Naive B cell (primary cell): ENCODE measurements at places on chromosomes 1 and 21.

DNA sequence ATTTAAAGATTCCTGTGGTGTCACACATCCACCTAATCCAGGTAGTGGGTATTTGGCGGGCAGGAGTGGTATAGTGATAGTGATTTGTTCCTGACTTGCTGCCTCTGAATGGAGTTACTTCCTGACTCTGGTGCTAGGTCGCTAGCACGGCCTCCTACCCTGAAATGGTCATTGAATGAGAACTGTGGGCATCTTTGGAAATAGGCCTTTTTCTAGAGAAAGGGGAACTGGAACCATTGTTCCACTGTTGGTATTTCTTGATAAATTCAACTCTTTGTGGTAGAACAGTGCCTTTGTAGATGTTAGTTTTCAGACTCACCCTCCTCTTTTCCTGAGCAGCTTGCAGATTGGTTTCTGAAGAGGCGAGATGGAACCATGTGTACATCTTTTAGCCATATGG, 1.5 kb downstream of the QSOX1 start:
- H3K36me3 ChIP-seq = peaks cover 4% of the 10 kb centered on the region
- H3K27ac ChIP-seq = peak overlapping the region; percentile 31
- peak overlapping the region; percentile 83 for H3K4me3 ChIP-seq
- H3K27me3 ChIP-seq = no peaks in the 10 kb centered on the region

- H3K36me3 ChIP-seq = no peaks in the 10 kb centered on the region
- peaks cover 91% of the 10 kb centered on the region for H3K4me1 ChIP-seq
- DNase-seq = no peak
- H3K27me3 ChIP-seq = no peaks in the 10 kb centered on the region
- H3K4me3 ChIP-seq = no peak overlapping the region
Measured at GRCh38 chr1:19441048-19441780, 44.1 kb downstream of the CAPZB start.

GRCh38 chr1:42312576-42313212, 22.3 kb downstream of the FOXJ3 start:
- H3K4me1 ChIP-seq = peaks cover 56% of the 10 kb centered on the region
- H3K4me3 ChIP-seq = no peak overlapping the region
- DNase-seq = no peak
- peak overlapping the region; percentile 57 for H3K27ac ChIP-seq

- no peak for DNase-seq
- H3K4me3 ChIP-seq = no peak overlapping the region
- no peak overlapping the region for H3K27ac ChIP-seq
- no peaks in the 10 kb centered on the region for H3K36me3 ChIP-seq
- H3K27me3 ChIP-seq = peaks cover 10% of the 10 kb centered on the region
Measured at GRCh38 chr21:40067751-40068150, 200.5 kb downstream of the PCP4 start.

GRCh38 chr1:67264899-67265298, 42.8 kb upstream of the IL12RB2 start:
- DNase-seq = no peak
- peaks cover 14% of the 10 kb centered on the region for H3K4me1 ChIP-seq
- H3K27me3 ChIP-seq = peaks cover 9% of the 10 kb centered on the region
- no peak overlapping the region for H3K27ac ChIP-seq

GRCh38 chr1:52203935-52204625, 62.2 kb downstream of the ZFYVE9 start:
- no peak overlapping the region for H3K4me3 ChIP-seq
- peaks cover 18% of the 10 kb centered on the region for H3K27me3 ChIP-seq
- H3K4me1 ChIP-seq = no peaks in the 10 kb centered on the region
- H3K27ac ChIP-seq = no peak overlapping the region
- H3K36me3 ChIP-seq = no peaks in the 10 kb centered on the region

DNA sequence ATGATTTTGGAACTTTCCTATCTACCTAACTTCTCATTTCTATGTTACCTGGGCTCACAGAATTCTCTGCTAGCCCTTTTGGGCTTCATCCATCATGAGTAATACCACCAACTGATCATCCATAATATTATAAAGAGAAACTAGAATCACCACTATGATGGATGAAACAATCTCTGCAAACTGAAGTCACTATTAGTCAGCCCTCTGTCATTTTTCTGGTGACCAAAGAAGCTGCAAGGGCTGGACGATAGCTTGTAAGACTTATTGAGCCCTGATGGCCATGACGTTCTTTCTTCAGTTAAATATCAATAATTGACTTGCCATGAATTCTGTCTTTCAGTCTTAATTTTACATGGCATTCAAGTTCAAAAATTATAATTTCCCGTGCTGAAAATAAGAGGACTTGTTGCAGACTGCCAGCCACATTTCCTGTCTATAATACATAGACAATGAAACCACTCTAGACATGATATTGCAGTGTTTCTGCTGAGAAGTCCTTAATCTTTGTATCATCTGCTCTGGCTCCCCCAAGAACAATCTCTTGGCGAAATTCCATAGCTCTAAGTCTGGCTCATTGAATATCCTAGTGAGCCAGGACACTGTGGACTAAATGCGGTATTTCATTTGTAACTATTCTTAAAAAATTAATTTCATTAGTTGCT, 655.0 kb upstream of the CAMK1G start:
- no peak overlapping the region for H3K4me3 ChIP-seq
- no peak for DNase-seq

GRCh38 chr1:94922761-94923331, 4.1 kb downstream of the CNN3 start:
- H3K4me3 ChIP-seq = no peak overlapping the region
- no peak overlapping the region for H3K27ac ChIP-seq
- H3K36me3 ChIP-seq = no peaks in the 10 kb centered on the region
- DNase-seq = no peak

GRCh38 chr1:150536836-150537731, 12.1 kb upstream of the ADAMTSL4 start:
- no peak for DNase-seq
- no peak overlapping the region for H3K27ac ChIP-seq
- H3K27me3 ChIP-seq = no peaks in the 10 kb centered on the region

DNA sequence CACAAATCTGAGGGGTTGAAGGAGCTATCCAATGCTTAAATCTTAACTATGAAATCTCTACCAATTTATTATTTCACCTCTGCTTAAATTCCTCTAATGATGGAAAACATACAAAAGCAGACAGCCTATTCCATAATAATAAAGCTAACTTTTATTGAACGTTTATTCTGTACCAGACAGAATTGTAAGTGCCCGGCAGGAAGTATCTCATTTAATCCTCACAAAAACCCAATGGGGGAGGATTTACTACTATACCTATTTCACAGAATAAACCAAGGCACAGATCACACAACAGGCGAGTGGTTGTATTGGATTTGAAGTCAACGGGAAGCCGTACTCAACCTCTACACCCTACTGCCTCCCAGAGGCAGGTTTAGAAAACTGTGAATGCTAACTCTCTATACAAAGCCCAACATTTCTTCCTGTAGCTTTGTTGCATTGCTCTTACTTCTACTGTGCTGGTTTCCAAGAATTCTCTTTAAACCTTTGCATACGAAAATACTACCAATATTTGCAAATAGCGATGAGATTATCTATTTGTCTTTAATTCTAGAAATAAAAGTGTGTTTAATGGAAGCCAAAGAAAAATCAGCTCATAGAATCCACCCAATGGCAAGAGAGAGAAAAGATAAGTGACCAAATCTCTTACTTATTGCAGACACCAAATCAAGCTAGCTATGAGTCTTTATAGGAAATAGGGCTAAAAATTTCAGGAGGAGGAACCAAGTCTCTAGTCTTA, 33.5 kb upstream of the C1orf53 start:
- H3K36me3 ChIP-seq = no peaks in the 10 kb centered on the region
- peak; percentile 33 for DNase-seq
- H3K4me3 ChIP-seq = no peak overlapping the region
- no peaks in the 10 kb centered on the region for H3K27me3 ChIP-seq
- H3K27ac ChIP-seq = no peak overlapping the region

- peaks cover 2% of the 10 kb centered on the region for H3K27me3 ChIP-seq
- DNase-seq = no peak
- no peaks in the 10 kb centered on the region for H3K4me1 ChIP-seq
- no peak overlapping the region for H3K4me3 ChIP-seq
Measured at GRCh38 chr1:31135973-31136600, 70.6 kb upstream of the PUM1 start.

DNA sequence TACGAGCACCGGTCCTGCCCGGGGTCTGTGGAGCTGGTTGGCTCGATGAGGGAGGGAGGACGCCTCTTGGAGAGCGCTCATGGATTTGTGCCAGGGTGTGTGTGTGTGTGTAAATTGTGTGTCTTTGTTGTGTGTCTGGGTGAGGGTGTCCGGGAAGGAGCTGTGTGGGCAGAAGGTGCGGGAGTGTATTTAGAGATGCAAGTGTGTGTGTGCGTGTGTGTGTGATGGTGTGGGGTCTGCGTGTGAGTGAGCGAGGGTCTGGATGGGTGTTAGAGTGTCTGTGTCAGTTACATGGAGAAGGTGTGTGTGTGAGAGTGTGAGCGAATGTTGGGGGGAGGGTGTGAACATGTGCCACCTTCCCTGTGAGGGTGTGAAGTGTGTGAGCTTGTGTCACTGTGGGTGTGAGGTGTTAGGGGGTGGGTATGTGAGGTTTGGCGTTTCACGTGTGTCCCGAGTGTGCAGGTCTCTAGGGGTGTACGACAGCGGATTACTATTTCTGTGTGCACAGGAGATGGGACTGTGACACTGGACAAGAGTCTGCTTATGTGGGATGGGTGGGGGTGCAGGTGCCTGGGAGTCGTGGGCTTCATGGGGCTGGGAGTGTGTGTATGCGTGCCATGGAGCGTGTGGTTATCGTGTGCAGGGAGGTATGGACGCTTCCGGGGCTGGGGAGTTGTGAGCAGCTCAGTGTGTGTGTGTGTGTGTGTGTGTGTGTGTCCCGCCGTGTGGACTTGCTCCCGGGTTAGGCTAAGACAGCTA, 880 bp downstream of the IGSF21 start:
- peaks cover 71% of the 10 kb centered on the region for H3K27me3 ChIP-seq
- DNase-seq = no peak
- H3K4me1 ChIP-seq = peaks cover 12% of the 10 kb centered on the region
- H3K27ac ChIP-seq = no peak overlapping the region
- peaks cover 17% of the 10 kb centered on the region for H3K36me3 ChIP-seq

DNA sequence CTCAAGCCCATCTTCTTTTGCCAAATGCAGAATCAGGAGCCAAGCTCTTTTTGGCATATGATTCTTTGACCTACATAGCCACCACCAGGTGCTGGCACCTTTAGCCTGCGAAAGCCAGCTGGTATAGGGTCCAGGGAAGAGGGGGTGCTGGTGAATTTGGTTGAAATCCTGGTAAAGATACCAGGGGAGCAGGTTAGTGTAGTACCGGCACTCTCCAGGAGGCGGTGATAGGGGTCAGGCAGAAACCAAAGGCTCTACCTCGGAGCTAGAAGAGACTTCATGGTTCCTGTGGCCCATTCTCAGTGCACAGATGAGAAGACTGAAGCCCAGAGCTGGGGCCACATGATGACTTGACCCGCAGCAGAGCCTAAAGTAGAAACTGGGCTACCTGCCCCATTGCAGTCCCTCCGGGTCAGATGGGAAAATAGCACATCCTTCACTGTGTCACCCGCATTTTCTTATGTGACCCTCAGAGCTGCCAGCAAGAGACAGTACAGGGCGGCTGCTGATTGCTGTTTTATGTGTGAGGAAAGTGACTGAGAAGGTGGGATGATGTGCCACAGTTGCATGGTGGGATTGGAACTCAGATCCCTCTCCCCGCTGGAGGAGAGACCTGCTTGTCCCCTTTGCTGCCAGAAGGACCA, 36.0 kb upstream of the IL19 start:
- no peaks in the 10 kb centered on the region for H3K27me3 ChIP-seq
- peaks cover 19% of the 10 kb centered on the region for H3K36me3 ChIP-seq
- peaks cover 43% of the 10 kb centered on the region for H3K4me1 ChIP-seq

- peak overlapping the region; percentile 86 for H3K27ac ChIP-seq
- H3K4me3 ChIP-seq = peak overlapping the region; percentile 96
- peaks cover 42% of the 10 kb centered on the region for H3K4me1 ChIP-seq
- peaks cover 11% of the 10 kb centered on the region for H3K36me3 ChIP-seq
Measured at GRCh38 chr1:155062702-155063411, 683 bp upstream of the EFNA4 start.
